ENCODE measurements at places on chromosomes 3 and 15. TPM values are rescaled to one million over a fixed set of nuclear protein-coding genes. Genes with fewer than 3 reads are reported as not detected.
A peak's percentile ranks its signal among the peaks of the same experiment; 100 is the strongest.

GRCh38 chr15:57540211-57540610 lies 51.5 kb upstream of the MYZAP start:
- H3K27me3 ChIP-seq, result peaks cover 7% of the 10 kb centered on the region
- H3K27ac ChIP-seq, result no peak overlapping the region
- no peaks in the 10 kb centered on the region for H3K4me1 ChIP-seq
- H3K36me3 ChIP-seq, result no peaks in the 10 kb centered on the region
- DNase-seq, result peak; percentile 13
- H3K4me3 ChIP-seq, result no peak overlapping the region

The LTF gene
- total RNA-seq, result not detected

GRCh38 chr3:141280086-141280485 lies 48.5 kb downstream of the PXYLP1 start:
- H3K27ac ChIP-seq, result no peak overlapping the region
- peaks cover 14% of the 10 kb centered on the region for H3K4me1 ChIP-seq
- H3K27me3 ChIP-seq, result no peaks in the 10 kb centered on the region
- DNase-seq, result no peak
- H3K36me3 ChIP-seq, result peaks cover 2% of the 10 kb centered on the region
- H3K4me3 ChIP-seq, result no peak overlapping the region

- no peak overlapping the region for H3K27ac ChIP-seq
- DNase-seq, result no peak
- H3K36me3 ChIP-seq, result no peaks in the 10 kb centered on the region
- no peak overlapping the region for H3K4me3 ChIP-seq
- peaks cover 2% of the 10 kb centered on the region for H3K4me1 ChIP-seq
These were observed 67.9 kb upstream of the TNIK start for GRCh38 chr3:171528102-171528501.

GRCh38 chr3:171606151-171606751 lies 146.0 kb upstream of the TNIK start:
- H3K27me3 ChIP-seq, result no peaks in the 10 kb centered on the region
- no peak overlapping the region for H3K27ac ChIP-seq
- H3K36me3 ChIP-seq, result no peaks in the 10 kb centered on the region
- no peaks in the 10 kb centered on the region for H3K4me1 ChIP-seq

GRCh38 chr3:69186575-69187093 lies 64.2 kb upstream of the LMOD3 start:
- no peak overlapping the region for H3K4me3 ChIP-seq
- DNase-seq, result no peak
- no peak overlapping the region for H3K27ac ChIP-seq
- peaks cover 25% of the 10 kb centered on the region for H3K36me3 ChIP-seq

GRCh38 chr3:170740726-170741591 lies 129.0 kb downstream of the RPL22L1 start:
- H3K4me3 ChIP-seq, result no peak overlapping the region
- H3K36me3 ChIP-seq, result no peaks in the 10 kb centered on the region
- peaks cover 7% of the 10 kb centered on the region for H3K27me3 ChIP-seq
- DNase-seq, result no peak
- no peaks in the 10 kb centered on the region for H3K4me1 ChIP-seq
- H3K27ac ChIP-seq, result no peak overlapping the region

GRCh38 chr3:60555686-60556354 lies 695.4 kb downstream of the FHIT start:
- H3K27me3 ChIP-seq, result no peaks in the 10 kb centered on the region
- no peak overlapping the region for H3K27ac ChIP-seq
- no peaks in the 10 kb centered on the region for H3K36me3 ChIP-seq
- no peak overlapping the region for H3K4me3 ChIP-seq

The METTL6 gene
- total RNA-seq, result 19.2 TPM
